Astrocyte of the spinal cord (primary cell): ENCODE measurements at places on chromosomes 5 and 9.

- DNase-seq = no peak
These were observed 38.8 kb downstream of the CMYA5 start for GRCh38 chr5:79728396-79728795.

GRCh38 chr5:151483176-151483575, 35.8 kb downstream of the SLC36A1 start:
- no peak for DNase-seq

DNA sequence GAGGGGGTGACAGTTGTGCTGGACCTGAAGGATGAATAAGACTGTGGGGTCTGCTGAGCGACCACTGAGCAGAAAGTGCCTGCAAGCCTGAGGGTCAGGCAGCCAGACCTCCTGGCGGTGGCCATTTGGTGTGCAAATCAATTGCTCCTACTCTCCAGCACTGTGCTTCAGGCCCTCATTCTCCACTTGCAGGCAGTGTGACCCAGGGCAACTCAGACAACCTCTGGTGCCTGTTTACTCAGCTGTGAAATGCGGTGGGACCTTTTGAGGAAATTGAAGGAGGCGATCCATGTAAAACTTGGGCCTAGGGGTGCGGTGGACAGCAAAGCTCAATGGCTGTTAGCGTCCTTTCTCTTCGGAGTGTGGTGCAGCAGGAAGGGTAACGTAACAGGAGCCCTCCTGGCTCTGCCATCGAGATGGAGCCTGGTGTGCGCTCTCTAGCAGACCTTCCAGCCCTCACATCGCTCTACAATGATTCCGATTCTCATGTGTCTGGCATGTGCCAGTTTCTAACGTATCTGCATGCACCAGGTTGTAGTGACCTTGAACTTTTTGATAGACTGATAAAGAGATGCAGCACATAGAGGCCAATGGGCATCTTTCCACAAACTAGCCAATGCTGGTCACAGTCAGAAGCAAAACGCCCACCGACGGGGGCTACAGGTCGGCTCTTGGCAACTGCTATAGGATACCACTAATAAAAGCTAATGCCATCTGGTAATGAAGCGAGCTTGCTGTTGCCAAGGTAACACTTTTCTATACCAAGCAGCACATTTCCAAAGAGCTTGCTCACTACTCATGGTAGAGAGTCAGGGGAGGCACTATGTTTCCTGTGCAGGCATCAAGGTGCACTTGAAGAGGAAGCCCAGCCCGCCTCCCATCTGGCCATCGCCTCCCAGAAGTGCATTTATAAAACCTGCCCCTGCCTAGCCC, 159.7 kb upstream of the RAPGEF1 start:
- no peak for DNase-seq

DNA sequence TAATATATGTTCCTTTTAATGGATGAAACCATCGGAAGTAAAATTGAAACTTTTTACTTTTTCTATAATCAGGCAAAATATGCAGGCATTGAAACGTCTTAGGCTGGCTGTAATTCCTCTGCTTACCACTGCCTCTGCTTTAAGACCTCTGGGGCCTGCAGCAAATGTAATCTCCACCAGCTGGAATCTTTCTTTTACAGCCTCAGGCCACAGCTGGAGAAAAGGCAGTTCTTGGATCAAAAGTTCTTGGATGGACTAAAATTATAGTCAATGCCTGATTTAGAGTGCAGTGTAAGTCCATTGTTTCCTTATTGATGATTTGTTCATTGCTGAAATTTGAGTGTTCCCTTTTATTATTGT, 396.7 kb downstream of the KCTD16 start:
- peak; percentile 65 for DNase-seq

- DNase-seq = no peak
These were observed 107.2 kb downstream of the C5orf15 start for GRCh38 chr5:133861161-133861737.

- peak; percentile 64 for DNase-seq
These were observed 8.9 kb downstream of the ZNF366 start for GRCh38 chr5:72498284-72498683.

- DNase-seq = no peak
These were observed 23.2 kb upstream of the PSAT1 start for GRCh38 chr9:78273761-78274160.

DNA sequence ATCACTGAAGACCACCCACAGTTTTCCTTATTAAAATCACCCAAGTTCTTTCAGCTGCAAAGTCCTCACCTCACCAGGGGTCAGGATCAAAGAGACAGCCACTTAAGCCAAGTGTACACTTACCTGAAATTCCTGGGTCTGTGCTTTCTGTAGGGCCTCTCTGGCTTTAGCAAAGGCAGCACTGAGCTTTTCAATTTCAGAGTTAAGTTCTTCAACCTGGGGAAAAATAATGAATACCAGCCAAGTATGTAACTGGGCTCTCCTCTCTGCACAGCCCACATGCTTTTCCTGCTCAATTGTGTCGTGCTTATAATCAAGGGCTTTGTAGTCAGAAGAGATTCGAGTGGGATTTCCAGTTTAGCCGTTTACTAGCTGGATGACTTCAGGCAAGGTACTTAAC, 55.1 kb downstream of the CDK5RAP2 start:
- DNase-seq = no peak

DNA sequence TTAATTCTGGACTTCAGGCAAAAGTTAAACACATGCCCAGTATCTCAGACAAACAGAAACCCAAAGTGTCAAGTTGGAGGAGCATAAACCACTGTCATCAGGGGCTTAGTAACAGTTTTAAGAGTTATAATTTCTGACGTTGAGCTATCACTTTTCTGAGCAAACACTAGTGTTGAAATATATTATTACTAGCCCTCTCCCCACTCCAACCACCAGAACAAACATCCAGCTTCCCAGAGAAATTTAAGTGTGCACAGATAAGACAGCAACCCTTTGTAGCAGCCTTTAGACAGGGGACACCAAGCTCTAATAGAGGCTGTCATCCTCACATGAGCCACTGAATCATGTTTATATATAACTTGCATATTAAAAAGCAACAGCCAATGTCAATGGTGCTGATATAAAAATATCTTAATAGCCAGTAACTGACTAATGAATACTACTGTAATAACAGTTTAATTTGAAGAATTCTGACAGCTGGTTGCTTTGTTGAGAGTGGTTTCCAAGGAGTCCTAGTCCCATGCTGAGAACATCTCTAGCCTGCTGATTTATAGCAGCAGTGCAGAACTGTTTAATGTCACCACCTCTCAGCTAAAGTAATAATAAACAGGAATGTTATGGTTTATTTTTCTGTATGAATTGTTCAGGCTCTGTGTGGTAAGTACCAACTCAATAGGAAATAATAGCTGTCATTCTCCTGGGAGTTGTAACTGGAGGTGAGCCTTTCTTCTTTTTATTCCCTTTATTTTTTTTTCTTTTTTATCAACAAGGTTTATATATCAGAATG, 528.7 kb upstream of the ZNF608 start:
- DNase-seq = peak; percentile 74

DNA sequence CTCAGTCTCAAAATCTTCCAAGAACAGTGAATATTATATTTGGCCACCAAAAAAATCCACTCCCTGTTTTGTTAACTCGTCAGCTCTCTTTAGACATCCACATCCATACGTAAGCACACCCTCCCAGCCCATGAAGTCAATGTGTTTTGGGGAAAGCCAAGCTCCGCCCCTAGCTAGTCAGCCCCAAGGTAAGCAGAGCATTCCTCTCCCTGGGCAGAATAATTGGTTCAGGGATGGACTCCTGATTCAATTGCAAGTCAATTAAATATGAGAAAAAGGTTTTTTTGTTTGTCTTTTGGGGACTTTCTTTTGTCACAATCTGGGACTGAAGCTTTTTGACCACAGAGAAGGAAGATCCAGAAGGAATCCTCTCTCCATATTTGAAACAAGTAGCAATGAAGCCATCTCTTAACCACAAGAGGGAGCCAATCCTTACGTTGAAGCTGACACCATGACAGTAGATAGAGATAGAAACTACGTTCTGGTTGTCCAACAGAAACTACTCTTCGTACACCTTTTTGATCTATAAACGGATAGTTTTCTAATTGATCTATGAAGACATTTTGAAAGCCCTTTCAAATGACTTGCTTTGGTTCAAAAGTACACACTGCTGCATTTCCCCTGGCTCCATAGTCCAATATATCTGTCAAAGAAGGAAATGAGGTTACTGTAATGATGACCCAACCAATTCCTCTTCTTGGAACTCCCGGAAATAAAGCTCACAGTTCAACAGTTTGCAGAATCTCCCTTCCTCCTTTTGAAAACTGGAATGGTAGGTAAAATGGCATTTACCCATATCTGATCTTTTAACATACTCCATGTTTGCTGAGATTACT, 166.4 kb downstream of the TLE1 start:
- DNase-seq = peak; percentile 71

GRCh38 chr5:132539716-132540115, 3.6 kb downstream of the IL5 start:
- DNase-seq = no peak

GRCh38 chr5:24904981-24905517, 260.3 kb upstream of the CDH10 start:
- peak; percentile 1 for DNase-seq

- peak; percentile 85 for DNase-seq
These were observed 909 bp downstream of the AFF4 start for GRCh38 chr5:132962429-132963021.
